GM23338 (cell line): ENCODE measurements at places on chromosomes 6 and 20. TPM values are rescaled to one million over a fixed set of nuclear protein-coding genes. Genes with fewer than 3 reads are reported as not detected.

GRCh38 chr6:35093118-35093445 is 48.1 kb downstream of the TCP11 start:
- DNase-seq = no peak

DNA sequence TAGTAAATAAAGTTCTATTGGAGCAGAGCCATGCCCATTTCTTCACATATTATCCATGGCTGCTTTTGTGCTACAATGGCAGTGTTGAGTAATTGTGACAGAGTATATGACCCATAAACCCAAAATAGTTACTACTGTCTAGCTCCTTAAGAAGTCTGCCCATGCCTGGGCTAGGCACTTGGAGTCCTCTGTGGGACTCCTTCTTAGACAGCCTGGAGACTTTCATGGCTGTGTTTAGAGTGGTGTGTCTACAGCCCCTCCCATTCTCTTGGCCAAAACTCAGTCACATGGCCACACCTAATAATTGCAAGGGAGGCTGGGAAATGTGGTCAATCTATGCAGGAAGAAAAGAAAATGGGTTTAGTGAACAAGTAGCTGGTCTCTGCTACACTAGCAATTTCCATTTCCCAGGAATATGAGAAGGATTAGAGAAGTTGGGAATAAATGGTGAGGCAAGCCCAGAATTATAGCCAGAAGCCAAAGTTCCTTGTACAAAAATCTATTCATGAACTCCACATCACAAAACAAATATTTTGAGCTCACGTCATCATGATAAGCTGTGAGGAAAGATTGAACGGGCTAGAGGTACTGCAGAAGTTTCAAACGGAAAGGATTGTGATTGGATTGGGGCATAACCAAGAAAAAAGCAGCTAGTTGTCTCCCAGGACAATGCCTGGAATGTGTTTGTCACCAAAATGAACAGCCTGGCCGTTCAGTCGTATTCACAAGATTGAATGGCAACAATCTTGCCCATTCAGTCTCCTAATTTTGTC is 251.8 kb upstream of the PLN start:
- no peak for DNase-seq

GRCh38 chr6:30887901-30888815 is 3.8 kb downstream of the DDR1 start:
- DNase-seq = no peak

DNA sequence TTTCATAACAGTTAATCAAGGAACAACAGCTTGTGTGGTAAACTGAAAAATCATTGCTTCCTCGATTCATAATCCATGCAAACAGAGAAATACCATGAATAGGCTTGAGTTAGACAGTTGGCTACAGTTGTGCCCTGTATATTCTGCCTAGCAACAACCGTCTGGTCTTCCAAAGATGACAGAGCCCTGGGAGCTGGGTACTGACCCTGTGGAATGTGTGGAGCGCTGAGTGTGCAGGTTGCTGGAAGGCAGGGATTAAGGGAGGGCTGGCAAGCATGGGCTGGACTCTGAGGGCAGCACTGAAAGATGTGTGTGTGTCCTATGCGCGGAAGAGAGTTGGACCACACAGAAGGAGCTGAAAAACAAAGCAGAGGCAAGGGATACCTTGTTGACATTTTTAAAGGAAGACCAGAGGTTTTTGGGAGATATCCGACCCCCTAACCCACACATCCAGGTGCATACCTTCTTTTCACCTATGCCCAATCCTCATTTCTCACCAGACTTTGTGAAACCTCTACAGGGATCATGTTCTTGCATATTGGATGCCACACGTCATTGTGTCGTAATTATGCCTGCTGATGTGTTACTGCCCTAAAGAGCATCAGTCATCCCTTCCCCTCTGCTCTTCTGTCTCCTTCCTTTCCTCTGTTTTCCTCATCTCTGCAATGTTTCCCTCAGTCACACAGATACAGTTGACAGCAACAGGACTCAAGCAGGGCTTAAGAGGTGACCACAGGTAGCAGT is 58.2 kb upstream of the VGLL2 start:
- peak; percentile 51 for DNase-seq

- no peak for DNase-seq
Observed at GRCh38 chr20:36818185-36818584, 44.6 kb upstream of the DSN1 start.

- no peak for DNase-seq
Observed at GRCh38 chr6:160535270-160535669, 128.8 kb downstream of the LPA start.

Gene HLA-DQA1
- not detected in 2 replicates for total RNA-seq

GRCh38 chr6:150452428-150453243 is 83.8 kb downstream of the IYD start:
- no peak for DNase-seq

Gene TMEM63B
- 30.2 and 36.0 TPM in 2 replicates for total RNA-seq

Gene ECT2L
- total RNA-seq = 0.03 TPM in 1 of 2 replicates, not detected in the other

Gene SLC18B1
- total RNA-seq = 37.4 and 38.8 TPM in 2 replicates
